ENCODE measurements at places on chromosomes 5 and 9.

DNA sequence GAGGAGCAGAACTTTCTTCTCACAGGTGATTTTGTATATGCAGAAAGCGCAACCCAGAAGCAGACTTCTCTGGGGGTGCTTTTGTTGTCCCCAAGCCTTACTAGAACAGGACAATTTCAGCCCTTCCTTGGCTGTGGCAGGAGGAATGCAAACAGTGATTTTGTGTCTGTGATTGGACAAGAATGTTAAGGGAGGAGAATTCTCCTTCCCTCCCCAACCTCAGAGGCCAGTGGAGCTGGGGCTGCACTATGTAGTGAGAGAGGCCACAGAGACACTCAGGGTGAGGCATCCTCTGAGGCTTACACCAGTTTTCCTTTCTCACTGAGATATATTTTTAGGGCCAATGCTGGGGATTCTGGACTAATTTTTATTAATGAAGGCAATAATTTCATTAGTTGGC, 58.8 kb downstream of the ZNF366 start:
- no peak for DNase-seq

- DNase-seq: no peak
Measured at GRCh38 chr9:92726971-92727715, 37.5 kb downstream of the BICD2 start.

DNA sequence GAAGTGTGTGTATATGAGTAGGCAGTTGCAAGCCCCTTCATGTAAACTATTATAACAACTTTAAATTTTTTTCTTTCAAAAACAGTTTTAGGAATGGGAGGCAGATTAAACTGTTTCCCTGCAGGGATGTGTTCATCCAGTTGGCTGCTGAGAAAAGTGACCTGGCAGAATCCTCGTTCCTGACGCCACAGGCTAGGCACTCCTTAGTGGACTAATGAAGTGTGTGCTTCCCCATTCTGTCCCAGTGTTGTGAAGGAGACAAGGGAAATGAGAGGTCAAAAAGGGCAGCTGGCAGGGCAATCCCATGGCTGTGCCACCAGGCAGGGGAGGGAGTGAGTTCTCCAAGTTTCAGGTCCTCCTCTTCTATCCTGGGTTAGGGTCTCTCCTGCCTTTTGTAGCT, 59.8 kb downstream of the FOXD1 start:
- DNase-seq: no peak

DNA sequence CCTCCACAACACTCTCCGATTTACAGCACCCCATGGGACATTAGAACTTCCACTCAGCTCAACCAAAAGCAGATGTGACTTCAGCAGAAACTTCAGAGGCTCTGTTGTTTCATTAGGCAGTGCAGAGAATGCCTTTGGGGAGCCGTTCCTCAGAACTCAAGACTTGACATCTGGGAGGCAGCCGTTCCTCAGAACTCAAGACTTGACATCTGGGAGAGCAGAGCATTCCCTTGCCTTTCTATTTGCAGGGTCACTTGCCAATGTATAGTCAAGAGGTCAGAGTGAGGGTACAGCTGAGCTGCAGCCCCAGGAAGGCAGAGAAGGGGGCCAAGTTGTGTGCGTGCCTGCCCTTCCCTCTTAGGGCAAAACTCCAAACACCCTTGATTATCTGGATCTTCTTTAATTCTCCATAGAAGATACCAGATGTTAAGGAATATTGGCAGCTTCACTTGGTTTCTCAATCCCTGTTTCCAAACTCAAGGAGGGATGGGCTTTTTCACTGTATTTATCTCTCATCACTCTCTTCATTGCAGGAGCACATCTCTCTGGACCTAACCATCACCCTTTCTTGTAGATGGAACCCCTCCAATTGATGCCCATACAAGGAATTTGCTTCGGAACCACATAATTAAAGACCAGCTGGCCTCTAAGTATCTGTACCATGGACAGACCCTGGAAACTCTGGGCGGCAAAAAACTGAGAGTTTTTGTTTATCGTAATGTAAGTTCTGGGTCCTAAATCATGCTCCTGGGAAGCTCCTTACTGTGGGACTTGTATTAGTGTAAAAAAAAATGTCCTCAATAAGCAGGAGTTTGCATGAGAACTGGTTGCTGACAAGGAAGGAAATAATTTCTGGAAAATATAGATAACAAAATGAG, 25.6 kb downstream of the TGFBI start:
- DNase-seq: no peak

GRCh38 chr5:159704160-159704559, 212.1 kb upstream of the ADRA1B start:
- DNase-seq: no peak

DNA sequence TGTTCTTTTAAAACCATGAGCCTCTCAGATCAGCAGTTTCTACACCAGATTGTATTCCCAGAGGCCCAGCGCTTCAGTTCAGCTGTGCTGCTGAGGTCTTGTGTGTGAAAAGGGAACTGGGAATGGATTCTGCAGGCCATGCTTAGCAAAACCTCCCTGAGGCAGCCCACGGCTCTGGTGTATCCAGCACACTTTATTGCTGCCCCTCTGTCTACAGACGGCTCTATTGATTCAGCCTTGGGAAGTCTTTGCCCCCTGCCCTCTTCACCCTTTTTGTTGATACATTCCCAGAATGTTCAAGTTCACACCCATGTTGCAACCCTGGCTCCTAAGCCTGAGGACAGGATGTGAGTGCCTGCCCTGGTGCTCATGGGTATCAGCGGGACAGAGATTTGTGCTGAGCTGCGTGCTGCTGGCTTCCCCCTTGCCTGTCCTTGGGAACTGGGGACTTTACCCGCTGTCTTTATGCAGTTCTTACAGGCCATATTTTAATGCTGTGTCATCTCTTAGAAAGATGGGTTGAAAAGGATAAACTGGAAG, 37.3 kb downstream of the ARHGAP26 start:
- no peak for DNase-seq

DNA sequence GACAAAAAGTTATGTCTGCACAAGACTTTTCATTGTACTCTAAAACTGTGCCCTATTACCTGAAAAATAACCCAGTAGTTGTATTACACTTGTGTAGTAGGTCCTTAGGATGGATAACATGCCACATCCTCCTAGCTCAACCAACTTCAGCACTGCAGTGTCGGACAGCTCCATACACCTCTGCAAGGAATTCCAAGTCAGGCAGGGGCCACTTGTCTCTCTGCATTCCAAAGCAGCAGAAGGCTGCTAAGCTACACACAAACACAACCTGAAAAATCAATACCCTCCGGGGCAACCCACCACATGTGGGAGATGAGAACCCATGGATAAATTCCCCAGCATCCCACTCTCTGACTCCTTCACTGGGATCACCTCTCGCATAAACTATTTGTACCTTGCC, 50.2 kb downstream of the MED10 start:
- no peak for DNase-seq

DNA sequence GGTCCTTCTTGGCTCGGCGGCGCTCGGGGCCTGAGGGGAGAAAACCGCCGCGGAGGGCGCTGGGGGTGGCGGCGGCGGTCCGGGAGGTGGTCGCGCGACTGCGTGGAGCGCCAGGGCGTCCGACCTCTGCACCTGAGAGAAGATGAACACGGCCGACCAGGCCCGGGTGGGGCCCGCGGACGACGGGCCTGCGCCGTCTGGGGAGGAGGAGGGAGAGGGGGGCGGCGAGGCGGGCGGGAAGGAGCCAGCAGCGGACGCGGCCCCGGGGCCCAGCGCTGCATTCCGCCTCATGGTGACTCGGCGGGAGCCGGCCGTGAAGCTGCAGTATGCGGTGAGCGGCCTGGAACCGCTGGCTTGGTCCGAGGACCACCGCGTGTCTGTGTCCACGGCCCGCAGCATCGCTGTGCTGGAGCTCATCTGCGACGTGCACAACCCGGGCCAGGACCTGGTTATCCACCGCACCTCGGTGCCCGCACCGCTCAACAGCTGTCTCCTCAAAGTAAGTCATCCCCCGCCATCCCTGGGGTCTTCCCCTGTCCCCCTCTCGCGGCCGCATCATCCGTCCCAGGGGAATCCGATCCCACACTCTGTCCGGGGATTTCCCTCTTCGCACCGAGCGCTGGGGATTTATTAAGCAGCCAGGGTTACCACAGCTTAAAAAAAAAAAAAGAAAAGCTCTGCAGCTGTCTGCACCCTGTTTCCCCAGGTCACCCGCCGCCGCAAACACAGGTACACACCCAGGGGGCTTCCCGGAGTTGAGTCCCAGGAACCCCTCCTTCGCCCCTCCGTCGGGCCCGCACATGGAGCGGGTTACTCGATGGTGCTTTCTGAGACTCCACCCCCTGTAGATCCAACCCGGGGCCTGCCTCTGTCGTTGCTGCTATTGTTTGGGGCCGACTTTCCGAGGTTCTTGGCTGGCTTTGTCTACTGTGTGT, at the start of gene GTF3C4:
TSS of gene GTF3C4 (plus strand) at position 8 of the 935 bp plus-strand sequence. CDS start at position 143, 135 bp downstream.
- peak; percentile 45 for DNase-seq

- no peak for DNase-seq
Measured at GRCh38 chr9:88216126-88216995, 78.1 kb upstream of the SPATA31C2 start.

DNA sequence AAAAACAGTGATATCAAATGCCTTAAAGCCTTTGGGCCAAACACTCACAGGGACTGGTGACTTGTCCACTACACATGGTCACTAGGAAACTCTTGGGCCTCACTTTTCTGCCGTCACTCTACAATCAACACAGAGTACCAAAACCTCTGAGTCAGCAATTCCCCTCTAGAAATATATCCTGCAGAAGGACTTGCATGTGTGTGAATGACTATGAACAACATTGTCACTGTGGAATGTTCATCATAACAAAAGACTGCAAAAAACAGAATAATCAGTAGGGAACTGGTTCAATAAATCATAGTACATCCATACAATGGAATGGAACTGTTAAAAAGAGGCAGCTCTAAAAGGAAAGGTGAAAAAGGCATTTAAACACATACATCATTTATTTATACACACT, 44.1 kb upstream of the SMU1 start:
- DNase-seq: no peak

GRCh38 chr5:60583616-60584015, 116.3 kb downstream of the DEPDC1B start:
- DNase-seq: no peak

DNA sequence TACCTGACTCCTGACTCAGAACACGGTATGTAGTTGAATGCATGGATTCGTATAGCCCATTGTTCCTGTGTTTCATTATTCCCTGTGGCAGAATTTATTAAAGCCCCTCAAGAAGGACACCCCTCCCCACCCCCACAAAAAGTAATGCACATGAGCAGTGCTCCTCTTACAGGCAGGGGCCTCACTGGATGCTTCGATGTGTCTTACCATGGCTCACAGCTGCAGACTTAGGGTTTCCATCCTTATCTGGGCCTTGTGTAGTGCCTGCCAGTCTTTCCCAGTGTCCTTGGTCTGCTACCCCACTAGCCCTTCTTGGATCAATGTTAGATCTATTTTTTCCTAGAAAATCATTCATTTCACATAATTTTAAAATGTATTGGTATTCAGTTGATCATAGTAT, 14.9 kb downstream of the EXOSC3 start:
- DNase-seq: no peak

- no peak for DNase-seq
Measured at GRCh38 chr9:129442803-129443511, 177.9 kb downstream of the C9orf50 start.

DNA sequence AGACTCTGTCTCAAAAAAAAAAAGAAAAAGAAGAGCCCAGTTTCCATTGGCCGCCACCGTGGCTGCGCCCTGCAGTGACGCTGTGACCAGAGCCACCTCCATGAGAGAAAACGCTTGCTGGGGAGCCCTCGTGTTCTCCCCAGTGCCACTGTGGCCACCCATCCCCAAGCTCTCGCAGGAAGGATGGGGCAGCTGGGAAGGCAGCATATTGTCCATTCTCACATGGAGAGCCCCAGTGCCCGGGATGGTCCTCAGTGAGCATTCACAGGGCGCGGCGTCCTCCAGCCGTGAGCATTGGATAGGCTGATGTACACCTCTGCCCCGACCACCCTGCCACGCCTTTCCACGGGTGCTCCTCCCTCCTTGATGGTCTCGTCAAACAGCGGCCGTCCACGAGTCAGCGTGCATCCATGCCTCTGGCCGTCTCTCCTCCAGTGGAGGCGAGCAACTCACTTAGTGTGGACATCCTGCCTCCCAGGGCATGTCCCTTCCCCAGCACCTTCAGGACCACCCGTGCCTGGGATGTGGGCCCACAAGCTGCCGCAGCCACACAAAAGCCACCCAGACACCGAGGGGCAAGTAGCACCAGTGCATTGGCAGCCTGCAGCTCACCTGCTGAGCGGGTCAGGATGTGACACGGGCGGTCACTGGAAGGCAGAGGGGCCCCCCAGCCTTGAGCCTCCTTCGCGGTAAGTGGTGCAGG, 23.4 kb upstream of the SLC6A19 start:
- DNase-seq: no peak

- DNase-seq: peak; percentile 62
Measured at GRCh38 chr5:177494346-177495195, 2.8 kb downstream of the PDLIM7 start.

DNA sequence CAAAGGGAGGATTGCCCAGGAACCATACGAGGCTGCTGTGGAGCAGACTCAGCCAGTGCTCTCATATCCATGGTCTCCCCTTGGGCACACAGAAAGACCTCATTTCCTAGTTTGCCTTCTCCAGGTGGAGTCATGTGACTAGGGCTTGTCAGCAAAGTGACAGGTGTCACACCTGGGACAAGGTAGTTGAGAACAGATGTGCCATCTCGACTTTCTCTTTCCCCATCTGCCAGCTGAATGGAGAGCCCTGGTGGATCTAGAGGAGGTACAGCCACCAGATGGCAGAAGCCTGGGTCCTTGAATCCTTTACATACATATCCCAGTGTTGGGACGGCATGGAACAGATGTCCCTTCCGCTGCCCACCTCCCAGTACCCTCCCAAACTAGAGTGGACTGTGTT, 42.9 kb upstream of the ALDOB start:
- DNase-seq: no peak

DNA sequence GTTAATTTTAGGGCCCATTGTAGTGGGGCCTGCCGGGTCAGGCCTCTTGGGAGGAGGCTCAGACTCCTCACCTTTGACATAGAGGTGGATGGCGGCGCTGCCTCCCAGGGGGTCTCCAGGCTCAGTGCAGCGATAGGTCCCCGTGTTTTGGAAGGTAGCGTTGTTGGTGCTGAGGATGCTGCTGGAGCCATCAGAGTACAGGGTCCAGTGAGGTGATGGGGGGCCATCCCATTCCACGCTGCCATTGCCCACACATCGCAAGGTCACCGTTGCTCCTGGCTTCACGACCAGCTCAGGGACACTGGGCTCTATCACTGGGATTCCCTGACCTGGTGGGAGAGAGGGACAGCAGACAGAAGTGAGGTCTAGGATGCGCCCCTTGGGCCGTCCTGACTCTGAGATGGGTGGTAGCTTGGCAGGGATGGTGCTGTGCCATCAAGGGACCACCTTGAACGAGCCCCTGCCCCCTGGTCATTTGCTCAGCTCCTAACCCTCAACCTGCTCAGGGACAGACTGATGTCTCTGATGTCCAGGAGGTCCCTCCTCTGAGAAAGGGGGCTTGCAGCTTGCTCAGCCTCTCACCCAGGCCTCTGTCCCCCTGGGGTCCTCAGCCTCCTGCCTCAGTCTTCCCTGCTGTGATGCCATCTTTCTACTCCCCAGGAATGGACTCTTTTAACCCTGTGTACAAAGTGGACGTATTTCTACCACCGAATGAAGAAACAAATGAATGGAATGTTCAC, 5.5 kb downstream of the CSF1R start:
- no peak for DNase-seq

All from SK-N-DZ (cell line).